ENCODE measurements at places on chromosomes 5 and 9. TPM values are rescaled to one million over a fixed set of nuclear protein-coding genes. Genes with fewer than 3 reads are reported as not detected.

The TAF11L6 gene
- not detected for total RNA-seq

The OSMR gene
- total RNA-seq = 1.3 TPM

The IL5 gene
- total RNA-seq = not detected

The C9orf50 gene
- not detected for total RNA-seq

The GDNF gene
- not detected for total RNA-seq

The FBP2 gene
- not detected for total RNA-seq

The TAF11L10 gene
- not detected for total RNA-seq

The FGF10 gene
- 1.3 TPM for total RNA-seq

The AFAP1L1 gene
- 5.9 TPM for total RNA-seq

The ZNF346 gene
- total RNA-seq = 60.4 TPM

The ANKDD1B gene
- total RNA-seq = 1.3 TPM

The TLE4 gene
- total RNA-seq = 119 TPM

The PCDHAC2 gene
- 55.1 TPM for total RNA-seq

The DNM1 gene
- 145 TPM for total RNA-seq

Data from parietal lobe (tissue), 2 donors.